ENCODE measurements at places on chromosomes 11 and 22.

DNA sequence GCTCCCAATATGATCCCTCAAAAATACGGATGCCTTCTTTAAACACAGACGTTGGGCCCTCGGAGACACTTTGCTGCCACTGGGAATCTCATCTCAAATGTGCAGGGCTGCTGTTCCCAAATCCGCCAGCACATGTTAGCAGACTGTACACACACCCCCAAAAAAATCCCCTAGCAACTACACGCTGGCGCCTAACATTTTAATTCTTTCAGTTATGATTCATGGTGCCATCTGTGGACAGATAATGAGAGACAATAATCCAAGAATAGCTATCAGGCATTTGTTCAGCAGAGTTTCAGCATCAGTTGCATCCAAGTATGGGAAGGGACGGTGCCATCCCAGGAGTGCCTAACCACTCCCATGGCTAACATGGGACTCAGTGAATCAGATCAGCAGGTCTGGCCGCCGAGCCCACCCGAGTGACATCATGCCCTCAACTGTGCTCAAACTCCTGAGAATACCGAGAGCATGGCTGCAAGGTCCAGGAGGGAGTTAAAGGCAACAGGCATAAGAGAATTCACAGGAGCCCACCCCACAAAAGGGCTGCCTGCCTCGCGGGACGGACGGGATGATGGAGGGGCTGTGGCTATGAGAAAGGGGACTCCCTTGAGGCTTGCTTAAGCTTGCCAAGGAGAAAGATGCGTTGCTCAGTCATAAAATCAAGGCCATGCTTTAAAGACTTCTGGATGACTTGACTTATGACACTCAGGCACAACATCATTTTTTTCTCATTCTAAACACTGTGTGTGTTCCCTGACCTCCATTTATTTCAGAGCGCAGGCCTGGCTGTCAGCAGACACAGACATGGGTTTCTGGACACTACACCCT is 337.0 kb downstream of the SHANK2 start:
- peak; percentile 58 for DNase-seq

DNA sequence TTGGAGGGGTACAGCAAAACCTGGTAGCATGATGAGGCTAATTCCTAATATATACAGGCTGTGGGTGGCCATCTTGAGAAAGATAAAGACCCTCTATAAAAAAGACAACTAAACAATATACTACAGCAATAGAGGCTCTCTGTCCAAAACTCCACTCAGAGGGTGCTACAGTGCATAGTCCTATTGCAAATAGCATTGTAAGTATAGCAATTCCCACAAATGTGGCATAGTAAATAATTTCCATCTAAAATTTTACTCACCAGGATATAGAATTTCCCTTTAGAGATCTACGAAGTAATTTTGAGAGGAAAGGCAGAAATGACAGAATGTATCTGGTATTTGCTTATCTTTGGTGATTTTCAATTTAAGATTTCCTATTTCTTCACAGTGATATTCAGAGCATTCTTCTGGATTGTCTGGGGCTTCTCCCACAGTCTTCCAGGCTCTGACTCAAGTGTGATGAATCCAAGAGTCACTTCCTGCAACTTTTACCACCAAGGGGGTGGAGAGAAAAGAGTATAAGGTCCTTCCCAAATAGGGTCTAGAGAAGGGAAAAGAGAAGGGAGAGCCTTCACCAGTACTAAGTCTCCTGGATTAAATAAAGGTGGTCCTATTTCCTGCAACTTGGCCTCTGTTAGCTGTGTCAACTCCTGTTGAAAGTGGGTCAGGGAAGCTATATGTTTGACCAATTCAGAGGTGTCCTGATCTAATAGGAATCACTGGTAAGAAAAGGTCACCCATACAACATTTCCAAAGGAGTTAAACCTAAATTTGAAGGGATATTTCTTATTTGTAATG is 1054.7 kb upstream of the CNTN5 start:
- no peak for DNase-seq

DNA sequence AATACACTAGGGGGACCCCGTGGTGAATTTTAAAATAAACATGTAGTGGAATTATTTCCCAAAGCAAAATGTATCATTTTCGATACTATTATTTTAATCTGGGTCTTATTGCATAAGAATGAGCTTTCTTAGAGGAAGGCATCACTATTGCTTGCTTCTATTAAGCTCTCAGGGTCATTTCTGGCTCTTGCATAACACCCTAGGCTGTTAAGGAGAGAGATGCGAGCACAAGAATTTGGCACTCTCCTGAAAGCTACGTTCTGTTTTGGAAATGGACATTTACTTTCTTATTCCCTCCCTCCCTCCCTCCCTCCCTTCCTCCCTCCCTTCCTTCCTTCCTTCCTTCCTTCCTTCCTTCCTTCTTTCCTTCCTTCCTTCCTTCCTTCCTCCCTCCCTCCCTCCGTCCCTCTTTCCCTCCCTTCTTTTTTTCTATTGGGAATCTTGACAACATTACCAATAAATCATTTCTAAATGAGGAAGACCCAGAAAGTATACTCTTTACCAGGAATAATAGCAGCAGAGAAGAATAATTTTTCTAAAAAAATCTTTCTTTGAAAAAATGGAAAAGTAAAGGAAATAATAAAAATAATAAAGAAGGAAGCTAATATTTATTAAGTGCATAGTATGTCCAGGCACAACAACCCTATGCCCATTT is 83.6 kb upstream of the BDNF start:
- no peak for DNase-seq

GRCh38 chr11:82682003-82682751 is 51.5 kb downstream of the FAM181B start:
- DNase-seq = peak; percentile 66

DNA sequence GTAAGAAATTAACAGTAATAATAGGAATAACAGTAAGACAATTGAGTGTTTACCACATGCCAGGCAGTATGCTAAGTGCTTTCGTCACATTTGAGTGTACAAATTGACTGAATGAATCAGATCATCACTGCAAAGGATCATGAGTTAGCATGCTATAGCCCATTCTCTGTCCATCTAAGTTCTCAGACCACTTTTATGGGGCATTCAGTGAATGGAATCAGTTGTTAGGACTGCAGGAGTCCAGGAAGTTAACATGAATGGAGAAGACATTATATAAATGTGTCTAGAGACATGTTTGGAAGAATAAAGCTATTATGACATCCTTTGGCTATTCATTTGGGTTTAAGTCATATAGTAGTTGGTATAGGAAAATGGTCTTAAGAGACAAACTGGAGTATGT is 59.9 kb downstream of the NCAM1 start:
- no peak for DNase-seq

GRCh38 chr11:71504531-71504930 is 22.5 kb upstream of the KRTAP5-7 start:
- DNase-seq = no peak

- no peak for DNase-seq
These were observed 911.9 kb downstream of the OPCML start for GRCh38 chr11:132620423-132620822.

GRCh38 chr22:25362215-25362882 is 142.9 kb downstream of the CRYBB2 start:
- peak; percentile 63 for DNase-seq

- DNase-seq = no peak
These were observed 44.7 kb upstream of the MTMR2 start for GRCh38 chr11:95968585-95968984.

DNA sequence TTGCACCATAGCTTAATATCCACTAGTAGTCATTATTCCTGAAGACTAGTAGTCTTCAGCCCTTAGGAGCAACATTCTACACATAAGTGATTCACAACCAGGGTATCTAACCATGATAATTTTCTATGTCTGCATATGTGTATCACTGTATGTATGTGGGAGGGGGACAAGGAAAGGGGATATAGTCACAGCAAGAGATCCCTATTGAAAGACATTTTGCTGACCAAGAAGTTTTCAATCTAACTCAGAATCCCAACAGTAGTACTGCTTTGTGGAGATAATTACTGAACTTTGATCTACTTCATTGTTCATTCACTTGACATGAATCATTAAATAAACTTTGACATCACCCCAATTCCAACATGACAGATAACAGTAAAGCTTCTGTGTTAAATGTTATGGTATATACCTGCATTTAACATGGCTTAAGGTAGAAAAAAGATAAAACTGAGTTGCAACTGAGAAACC is 10.3 kb downstream of the PIK3C2A start:
- DNase-seq = no peak

GRCh38 chr22:28068826-28069225 is 149.8 kb upstream of the PITPNB start:
- DNase-seq = no peak

DNA sequence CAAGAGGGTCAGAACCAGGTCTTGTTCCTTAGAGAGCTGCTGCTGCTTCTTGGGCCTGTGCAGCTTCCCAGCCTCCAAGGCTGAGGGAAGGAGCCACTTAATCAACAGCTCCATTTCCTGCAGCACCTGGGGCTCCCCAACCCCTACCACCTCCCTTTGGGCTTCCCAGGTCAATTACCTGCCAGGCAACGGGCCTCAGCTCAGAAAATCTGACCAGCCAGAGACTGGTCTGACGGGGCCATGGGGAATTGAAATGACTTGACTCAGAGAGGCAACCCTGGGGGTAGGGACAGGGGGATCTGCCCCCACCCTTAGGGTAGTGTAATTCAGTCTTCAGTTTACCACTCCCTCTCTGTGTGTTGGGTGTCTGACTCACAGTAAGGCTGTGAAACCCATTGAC is 4.7 kb upstream of the MAJIN start:
- no peak for DNase-seq

DNA sequence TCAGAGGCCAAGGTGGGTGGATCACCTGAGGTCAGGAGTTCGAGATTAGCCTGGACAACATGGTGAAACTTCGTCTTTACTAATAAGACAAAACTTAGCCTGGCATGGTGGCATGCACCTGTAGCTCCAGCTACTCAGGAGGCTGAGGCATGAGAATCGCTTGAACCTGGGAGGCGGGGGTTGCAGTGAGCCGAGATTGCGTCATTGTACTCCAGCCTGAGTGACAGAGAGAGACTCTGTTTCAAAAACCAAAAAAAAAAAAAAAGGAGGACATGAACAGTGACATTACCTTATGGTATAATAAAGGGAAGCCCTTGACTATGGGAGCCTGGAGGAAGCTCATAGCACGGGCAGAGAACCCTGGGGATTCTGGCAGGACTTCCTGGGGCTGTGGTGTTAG is 16.5 kb upstream of the PLEKHB1 start:
- DNase-seq = no peak

GRCh38 chr11:131723088-131723487 is 352.7 kb downstream of the NTM start:
- peak; percentile 12 for DNase-seq

- peak; percentile 74 for DNase-seq
These were observed 936 bp downstream of the BRD1 start for GRCh38 chr22:49826603-49827270.

DNA sequence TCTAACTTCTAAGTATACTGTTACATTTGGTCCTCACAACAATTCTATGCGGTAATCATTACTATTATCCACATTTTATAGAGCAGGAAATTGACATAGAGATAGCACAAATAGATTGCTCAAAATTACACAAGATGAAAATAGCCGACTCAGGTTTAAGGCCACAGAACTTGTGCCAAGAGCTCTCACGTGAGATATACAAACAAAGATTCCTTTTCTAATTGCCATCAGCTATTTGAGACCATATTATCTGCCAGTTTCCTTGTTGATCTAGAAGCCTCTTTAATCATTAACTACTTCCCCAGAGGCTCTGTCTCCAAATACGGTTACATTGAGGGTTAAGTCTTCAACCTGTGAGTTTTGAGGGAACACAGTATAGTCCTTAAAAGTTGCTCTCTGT is 61.0 kb upstream of the GLYATL1B start:
- DNase-seq = no peak

DNA sequence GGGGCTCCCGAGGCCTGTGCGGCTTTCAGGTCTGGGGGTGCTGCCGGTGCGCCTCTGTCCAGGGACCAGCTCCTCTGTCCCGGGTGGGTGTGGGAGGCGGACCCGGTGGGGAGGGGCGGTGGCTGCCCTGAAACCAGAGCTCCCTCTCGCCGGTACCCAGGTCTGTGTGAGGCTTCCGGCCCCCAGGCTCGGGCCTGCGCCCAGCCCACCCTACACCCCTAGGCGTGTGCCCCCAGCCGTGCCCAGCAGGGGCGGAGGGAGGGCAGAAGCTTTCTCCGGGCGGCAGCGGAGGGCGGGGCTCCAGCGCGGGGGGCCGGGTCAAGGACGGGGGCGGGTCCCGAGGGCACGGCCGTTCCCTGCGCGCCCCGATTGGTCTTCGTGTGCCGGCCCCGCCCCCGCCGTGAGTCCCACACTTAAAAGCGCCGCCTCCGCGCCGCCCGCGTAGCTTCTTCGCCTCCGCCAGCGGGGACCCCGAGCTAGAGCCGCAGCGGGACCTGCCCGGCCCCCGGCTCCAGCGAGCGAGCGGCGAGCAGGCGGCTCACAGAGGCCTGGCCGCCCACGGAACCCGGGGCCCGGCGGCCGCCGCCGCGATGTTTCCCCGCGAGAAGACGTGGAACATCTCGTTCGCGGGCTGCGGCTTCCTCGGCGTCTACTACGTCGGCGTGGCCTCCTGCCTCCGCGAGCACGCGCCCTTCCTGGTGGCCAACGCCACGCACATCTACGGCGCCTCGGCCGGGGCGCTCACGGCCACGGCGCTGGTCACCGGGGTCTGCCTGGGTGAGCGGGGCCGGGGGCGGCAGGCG is 616 bp downstream of the PNPLA2 start:
- DNase-seq = peak; percentile 95

- peak; percentile 22 for DNase-seq
These were observed 21.9 kb upstream of the RTL6 start for GRCh38 chr22:44519886-44520285.

DNA sequence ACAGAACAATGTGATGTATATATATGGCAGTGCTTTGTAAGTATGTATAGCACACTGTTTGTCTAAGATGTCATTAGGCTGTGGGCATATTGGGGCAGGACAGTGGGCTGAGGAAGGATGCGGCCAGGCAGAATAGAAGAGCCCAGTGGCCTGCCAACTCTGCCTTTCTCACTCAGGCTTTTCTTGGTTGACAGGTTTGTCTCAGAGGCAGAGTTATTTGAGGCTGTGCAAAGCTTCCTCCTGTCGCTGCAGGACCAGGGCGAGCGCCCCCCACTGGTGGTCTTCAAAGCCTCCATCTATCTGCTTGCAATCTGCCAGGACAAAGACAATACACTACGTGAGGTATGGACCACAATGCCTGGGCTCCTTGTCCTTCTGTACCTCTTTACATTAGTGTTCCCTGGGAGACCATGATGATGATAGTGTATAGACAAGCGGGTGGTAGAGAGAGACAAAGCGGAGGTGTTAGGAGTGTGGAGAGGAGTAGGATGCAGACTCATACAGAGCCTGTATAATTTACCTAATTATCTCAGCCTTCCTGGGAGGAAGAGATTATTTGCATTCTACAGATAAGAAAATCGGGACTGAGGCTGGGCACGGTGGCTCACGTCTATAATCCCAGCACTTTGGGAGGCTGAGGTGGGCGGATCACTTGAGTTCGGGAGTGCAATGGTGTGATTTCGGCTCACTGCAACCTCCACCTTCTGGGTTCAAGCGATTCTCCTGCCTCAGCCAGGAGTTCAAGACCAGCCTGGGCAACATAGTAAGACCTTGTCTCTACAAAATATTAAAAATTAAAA is 37.3 kb upstream of the CCDC134 start:
- no peak for DNase-seq

Data from muscle of leg (tissue), 16 donors.